Memory B cell (primary cell): ENCODE measurements at places on chromosomes 5 and 9.

- peaks cover 39% of the 10 kb centered on the region for H3K36me3 ChIP-seq
- H3K27me3 ChIP-seq: no peaks in the 10 kb centered on the region
- no peaks in the 10 kb centered on the region for H3K4me1 ChIP-seq
- no peak overlapping the region for H3K4me3 ChIP-seq
- DNase-seq: no peak
These were observed 14.1 kb upstream of the LRRC19 start for GRCh38 chr9:27019589-27019988.

GRCh38 chr9:36665921-36666431 is 93.3 kb downstream of the MELK start:
- DNase-seq: no peak
- peaks cover 6% of the 10 kb centered on the region for H3K4me1 ChIP-seq
- no peak overlapping the region for H3K4me3 ChIP-seq
- peak overlapping the region; percentile 32 for H3K27ac ChIP-seq
- H3K27me3 ChIP-seq: no peaks in the 10 kb centered on the region
- H3K36me3 ChIP-seq: no peaks in the 10 kb centered on the region

GRCh38 chr9:89328064-89328463 is 9.8 kb downstream of the SECISBP2 start:
- H3K36me3 ChIP-seq: peaks cover 23% of the 10 kb centered on the region
- H3K4me3 ChIP-seq: no peak overlapping the region
- DNase-seq: no peak
- no peaks in the 10 kb centered on the region for H3K27me3 ChIP-seq
- H3K4me1 ChIP-seq: peaks cover 8% of the 10 kb centered on the region
- no peak overlapping the region for H3K27ac ChIP-seq

- no peak overlapping the region for H3K4me3 ChIP-seq
- H3K4me1 ChIP-seq: no peaks in the 10 kb centered on the region
- DNase-seq: no peak
- H3K36me3 ChIP-seq: peaks cover 19% of the 10 kb centered on the region
- H3K27ac ChIP-seq: no peak overlapping the region
These were observed 60.0 kb upstream of the CARTPT start for GRCh38 chr5:71658916-71659662.

GRCh38 chr9:116555119-116555518 is 132.0 kb upstream of the TRIM32 start:
- H3K36me3 ChIP-seq: no peaks in the 10 kb centered on the region
- no peaks in the 10 kb centered on the region for H3K27me3 ChIP-seq
- H3K4me3 ChIP-seq: no peak overlapping the region
- no peak overlapping the region for H3K27ac ChIP-seq
- DNase-seq: no peak

- DNase-seq: peak; percentile 71
- H3K4me3 ChIP-seq: peak within 1 kb of the TSS; percentile 92
- peaks cover 17% of the 10 kb centered on the region for H3K4me1 ChIP-seq
- peaks cover 2% of the 10 kb centered on the region for H3K36me3 ChIP-seq
- H3K27me3 ChIP-seq: no peaks in the 10 kb centered on the region
- peak within 1 kb of the TSS; percentile 88 for H3K27ac ChIP-seq
These were observed at the start of gene TCF7 for GRCh38 chr5:134113902-134114875. Gene TCF7, plus strand, starts transcription at chr5:134114681. Its CDS starts 226 bp downstream, at chr5:134114907.

- no peak overlapping the region for H3K27ac ChIP-seq
- no peak for DNase-seq
- H3K4me3 ChIP-seq: no peak overlapping the region
These were observed 29.5 kb downstream of the NIM1K start for GRCh38 chr5:43221502-43221901.

- no peak overlapping the region for H3K27ac ChIP-seq
- H3K4me1 ChIP-seq: no peaks in the 10 kb centered on the region
- no peak for DNase-seq
- H3K36me3 ChIP-seq: no peaks in the 10 kb centered on the region
These were observed 37.0 kb upstream of the OSMR start for GRCh38 chr5:38808666-38809343.

DNA sequence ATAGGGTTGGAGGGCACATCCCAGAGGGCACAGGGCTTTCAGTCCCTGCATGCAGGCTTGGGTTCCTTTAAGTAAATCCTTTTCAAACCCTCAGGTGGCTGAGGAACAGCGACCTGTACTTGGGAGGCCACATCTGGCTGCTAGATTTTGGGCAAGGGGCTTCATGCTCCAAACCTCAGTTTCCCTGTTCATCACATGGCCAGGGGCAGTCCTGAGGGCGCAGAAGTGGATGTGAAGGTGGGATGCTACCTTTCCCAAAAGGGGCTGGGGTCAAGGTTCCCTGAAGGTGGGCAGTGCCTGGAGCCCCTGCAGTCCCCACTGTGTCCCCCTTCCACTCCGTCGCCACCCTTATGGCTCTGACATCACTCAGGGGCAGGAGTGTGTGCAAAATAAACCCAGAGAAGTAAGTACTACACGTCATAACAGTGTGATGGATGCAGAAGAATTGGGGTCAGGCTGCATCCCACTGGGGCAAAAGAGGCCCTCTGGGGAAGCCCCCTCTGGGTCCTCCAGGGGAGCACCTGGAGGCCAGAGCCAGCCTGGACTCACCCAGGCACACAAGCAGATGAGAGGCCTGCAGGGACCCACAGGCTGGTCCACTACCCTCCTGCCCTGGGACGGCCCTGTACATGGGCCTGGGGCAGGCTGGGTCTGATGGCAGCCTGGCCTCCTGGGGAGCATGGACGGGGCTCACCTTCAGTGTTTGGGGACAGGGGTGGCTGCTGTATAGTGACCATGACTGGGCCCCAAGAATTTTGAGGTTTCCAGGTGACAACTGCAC is 1.9 kb upstream of the CARD19 start:
- H3K4me1 ChIP-seq: peaks cover 57% of the 10 kb centered on the region
- peak overlapping the region; percentile 93 for H3K4me3 ChIP-seq
- peak; percentile 32 for DNase-seq
- H3K36me3 ChIP-seq: peaks cover 5% of the 10 kb centered on the region

DNA sequence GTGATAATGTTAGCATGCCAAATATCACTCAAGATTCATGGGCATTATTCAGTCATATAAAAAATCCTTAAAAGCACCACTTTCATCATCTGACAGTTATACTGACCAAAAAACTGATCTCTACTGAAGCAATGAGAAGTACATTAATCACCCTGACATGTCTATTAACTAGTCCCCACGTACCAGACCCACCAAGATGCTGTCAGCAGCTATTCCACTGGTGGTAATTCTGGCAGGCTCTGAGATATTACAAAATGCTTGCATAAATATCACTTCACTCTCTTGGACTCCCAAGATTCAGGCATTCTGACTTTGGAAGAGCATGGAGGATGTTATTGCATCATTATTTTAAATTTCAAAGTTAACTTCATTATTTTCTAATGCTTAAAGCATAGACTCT is 717.0 kb downstream of the DNAH5 start:
- H3K4me3 ChIP-seq: no peak overlapping the region
- no peaks in the 10 kb centered on the region for H3K36me3 ChIP-seq
- no peaks in the 10 kb centered on the region for H3K4me1 ChIP-seq

DNA sequence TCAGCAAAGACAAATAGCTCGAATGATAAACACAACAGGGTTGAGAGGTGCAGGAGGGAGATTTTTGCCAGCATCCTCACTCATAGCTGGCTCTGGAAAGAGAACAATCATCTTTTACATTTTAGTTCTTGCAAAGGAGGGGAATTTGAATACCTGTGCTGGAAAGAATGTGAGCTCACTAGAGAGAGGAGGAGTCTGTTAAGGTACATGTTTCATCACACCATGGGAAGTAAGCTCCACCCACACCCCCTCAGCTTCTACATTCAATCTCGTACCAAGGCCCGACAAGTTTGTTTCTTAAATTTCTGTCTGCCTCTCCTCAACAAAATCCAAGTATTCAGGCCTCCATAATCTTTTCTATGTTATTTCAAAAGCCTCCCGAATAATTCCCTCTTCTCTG is 254.6 kb downstream of the BRINP1 start:
- no peak for DNase-seq
- H3K36me3 ChIP-seq: no peaks in the 10 kb centered on the region
- no peaks in the 10 kb centered on the region for H3K27me3 ChIP-seq
- H3K4me1 ChIP-seq: no peaks in the 10 kb centered on the region

DNA sequence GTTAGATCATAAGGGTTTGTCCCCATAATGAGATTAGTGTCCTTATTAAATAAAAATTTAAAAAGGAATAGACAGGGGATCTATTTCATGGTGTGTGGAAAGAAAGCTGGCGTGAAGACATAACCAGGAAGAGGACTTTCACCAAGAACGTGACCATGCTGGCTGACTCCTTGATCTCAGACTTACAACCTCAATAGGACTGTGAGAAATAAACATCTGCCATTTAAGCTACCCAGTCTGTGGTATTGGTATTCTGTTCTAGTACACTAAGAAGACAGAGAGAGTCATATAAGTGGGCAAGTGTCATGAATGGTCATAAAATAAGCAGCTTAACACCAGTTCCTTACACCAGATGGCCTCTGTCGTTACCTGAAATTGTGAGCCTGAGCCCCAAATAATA is 259.4 kb upstream of the CCNG1 start:
- no peak overlapping the region for H3K4me3 ChIP-seq
- no peaks in the 10 kb centered on the region for H3K27me3 ChIP-seq
- H3K36me3 ChIP-seq: no peaks in the 10 kb centered on the region
- no peak overlapping the region for H3K27ac ChIP-seq
- no peaks in the 10 kb centered on the region for H3K4me1 ChIP-seq
- no peak for DNase-seq

- DNase-seq: no peak
- peaks cover 2% of the 10 kb centered on the region for H3K4me1 ChIP-seq
- H3K4me3 ChIP-seq: no peak overlapping the region
- H3K36me3 ChIP-seq: no peaks in the 10 kb centered on the region
- no peaks in the 10 kb centered on the region for H3K27me3 ChIP-seq
- no peak overlapping the region for H3K27ac ChIP-seq
These were observed 1030.0 kb downstream of the CDH12 start for GRCh38 chr5:21823076-21823574.

DNA sequence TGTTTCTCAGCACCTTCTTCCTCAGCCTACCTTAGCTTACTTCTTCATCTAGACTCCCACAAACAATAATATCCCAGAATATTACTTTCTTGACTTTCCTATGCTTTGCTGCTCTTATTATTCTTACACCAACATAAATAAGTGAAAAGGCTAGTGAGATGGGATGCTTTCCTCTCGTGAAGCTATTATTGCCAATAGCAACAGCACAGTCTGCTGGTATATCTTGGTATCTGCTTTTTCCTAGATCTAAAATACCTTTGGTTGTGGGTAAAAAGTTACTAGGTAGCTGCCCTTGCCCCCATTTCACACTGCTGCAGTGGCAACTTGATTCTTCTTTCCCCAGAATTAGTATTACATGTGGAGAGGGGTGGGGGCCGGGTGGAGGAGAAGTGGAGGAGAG is 26.1 kb upstream of the GLIPR2 start:
- H3K27ac ChIP-seq: no peak overlapping the region
- no peaks in the 10 kb centered on the region for H3K27me3 ChIP-seq
- no peak for DNase-seq
- no peak overlapping the region for H3K4me3 ChIP-seq
- H3K36me3 ChIP-seq: peaks cover 11% of the 10 kb centered on the region

GRCh38 chr5:21882074-21882745 is 970.9 kb downstream of the CDH12 start:
- H3K4me3 ChIP-seq: no peak overlapping the region
- H3K4me1 ChIP-seq: no peaks in the 10 kb centered on the region
- H3K36me3 ChIP-seq: no peaks in the 10 kb centered on the region
- no peak for DNase-seq
- H3K27me3 ChIP-seq: no peaks in the 10 kb centered on the region
- no peak overlapping the region for H3K27ac ChIP-seq

GRCh38 chr5:150401076-150401375 is 11.7 kb downstream of the CD74 start:
- DNase-seq: no peak
- no peaks in the 10 kb centered on the region for H3K27me3 ChIP-seq
- H3K36me3 ChIP-seq: peaks cover 33% of the 10 kb centered on the region

DNA sequence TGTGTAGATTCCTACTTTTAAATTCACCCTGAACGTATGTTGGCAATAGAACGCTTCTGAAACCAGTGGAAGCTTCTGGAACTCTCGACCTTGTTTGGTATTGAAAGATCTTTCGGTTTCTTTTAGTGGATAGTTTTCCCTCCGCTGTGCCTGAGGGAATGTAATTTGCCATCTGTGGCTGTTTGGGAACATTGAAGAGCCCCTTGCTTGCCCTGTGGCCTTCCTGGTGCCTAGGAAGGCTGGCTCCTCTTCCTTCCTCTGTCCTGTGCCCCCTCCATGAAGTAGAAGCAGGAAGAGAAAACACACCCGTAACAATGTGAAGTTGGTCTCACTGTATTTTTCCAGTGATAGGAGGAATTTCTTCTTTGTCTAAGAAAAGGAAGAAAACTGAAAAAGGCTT is 274.3 kb downstream of the AOPEP start:
- no peak for DNase-seq
- H3K4me1 ChIP-seq: peaks cover 10% of the 10 kb centered on the region
- peaks cover 7% of the 10 kb centered on the region for H3K36me3 ChIP-seq
- peaks cover 19% of the 10 kb centered on the region for H3K27me3 ChIP-seq
- no peak overlapping the region for H3K4me3 ChIP-seq

- peaks cover 16% of the 10 kb centered on the region for H3K4me1 ChIP-seq
- no peaks in the 10 kb centered on the region for H3K36me3 ChIP-seq
- H3K4me3 ChIP-seq: no peak overlapping the region
- H3K27ac ChIP-seq: no peak overlapping the region
- no peak for DNase-seq
These were observed 6.6 kb downstream of the FIBCD1 start for GRCh38 chr9:130932255-130933079.

DNA sequence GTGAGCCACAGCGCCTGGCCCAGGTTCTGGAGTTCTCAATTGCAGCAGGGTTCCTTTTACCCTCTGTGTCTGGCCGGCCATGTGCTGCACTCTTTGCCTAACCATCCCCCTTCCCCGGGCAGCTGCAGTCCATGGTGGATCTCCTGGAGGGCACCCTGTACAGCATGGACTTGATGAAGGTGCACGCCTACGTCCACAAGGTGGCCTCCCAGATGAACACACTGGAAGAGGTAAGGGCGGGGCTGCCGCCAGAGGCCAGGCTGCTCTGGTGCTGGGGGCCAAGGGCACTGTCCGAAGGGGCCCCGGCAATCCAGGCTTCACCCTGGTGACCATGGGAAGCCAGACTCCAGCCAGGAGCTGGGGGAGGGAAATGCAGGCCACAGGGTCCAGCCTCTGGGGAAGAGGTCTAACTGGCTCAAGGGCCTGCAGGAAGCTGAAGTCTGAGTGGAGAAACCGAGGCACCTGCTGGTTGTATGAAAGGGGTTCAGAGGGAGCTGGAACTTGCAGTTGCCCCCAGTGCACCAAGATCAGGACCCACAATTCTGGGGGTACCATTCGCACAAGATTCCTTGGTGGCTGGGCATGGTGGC is 18.1 kb downstream of the OLFML2A start:
- no peak overlapping the region for H3K27ac ChIP-seq
- peaks cover 19% of the 10 kb centered on the region for H3K4me1 ChIP-seq
- no peak overlapping the region for H3K4me3 ChIP-seq
- DNase-seq: no peak

DNA sequence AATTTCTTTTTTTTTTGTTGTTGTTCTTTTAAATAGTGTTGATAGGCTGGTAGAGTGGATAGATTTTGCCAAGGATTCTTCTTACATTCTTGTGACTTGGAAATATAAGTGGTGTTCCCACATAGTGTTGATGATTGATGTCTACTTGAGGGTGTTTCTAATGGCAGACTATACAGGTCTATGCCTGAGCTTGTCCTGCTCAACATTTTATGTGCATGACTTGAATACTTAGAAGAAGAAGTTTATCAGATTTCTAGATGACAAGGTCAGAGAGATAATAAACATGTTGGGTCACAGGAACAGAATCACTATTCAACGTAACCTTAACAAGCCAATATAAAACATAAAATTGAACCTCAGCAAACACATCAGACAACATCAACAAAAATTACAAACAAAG is 24.2 kb downstream of the XRCC4 start:
- H3K4me3 ChIP-seq: no peak overlapping the region
- no peaks in the 10 kb centered on the region for H3K36me3 ChIP-seq
- no peaks in the 10 kb centered on the region for H3K27me3 ChIP-seq
- H3K27ac ChIP-seq: no peak overlapping the region
- DNase-seq: no peak
- peaks cover 2% of the 10 kb centered on the region for H3K4me1 ChIP-seq
